ENCODE measurements at places on chromosomes 2 and 18. TPM values are rescaled to one million over a fixed set of nuclear protein-coding genes. Genes with fewer than 3 reads are reported as not detected.

POTEF gene
- polyA plus RNA-seq: not detected

DNA sequence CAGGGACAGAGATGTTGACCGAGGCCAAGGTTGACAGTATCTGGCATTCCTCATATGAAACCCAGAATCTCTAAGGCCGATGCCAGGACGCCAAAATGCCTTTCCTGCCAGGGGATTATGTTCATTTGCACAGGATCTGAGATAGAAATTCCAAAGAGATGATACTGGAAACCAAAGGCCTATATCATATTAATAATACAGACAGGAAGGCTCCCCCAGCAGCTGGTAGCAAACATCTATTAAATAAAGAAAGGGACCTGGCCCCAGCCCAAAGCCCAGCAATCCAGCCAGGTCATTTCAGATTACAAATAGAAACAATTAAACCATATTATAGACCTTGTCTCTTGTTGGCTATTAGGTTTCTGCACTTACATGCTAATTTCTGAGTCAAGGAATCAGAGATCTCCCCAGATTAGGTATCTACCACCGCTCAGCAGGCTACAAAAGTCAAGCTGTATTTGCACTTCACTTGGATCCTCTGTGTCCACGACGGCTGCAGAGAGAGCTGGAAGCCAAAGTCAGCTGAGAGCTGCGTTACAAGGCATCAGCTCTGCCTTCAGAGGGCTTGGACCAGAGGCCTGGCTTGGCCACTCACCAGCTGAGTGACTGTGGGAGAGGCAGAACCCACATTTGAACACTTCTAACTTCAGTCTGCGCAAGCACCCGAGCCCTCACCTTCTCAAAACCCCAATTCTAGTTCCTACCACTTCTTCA, 269.3 kb upstream of the SIX2 start:
- no peak for DNase-seq

POTEJ gene
- not detected for polyA plus RNA-seq

SP140L gene
- polyA plus RNA-seq: 25.9 TPM

KCNG2 gene
- not detected for polyA plus RNA-seq

DNA sequence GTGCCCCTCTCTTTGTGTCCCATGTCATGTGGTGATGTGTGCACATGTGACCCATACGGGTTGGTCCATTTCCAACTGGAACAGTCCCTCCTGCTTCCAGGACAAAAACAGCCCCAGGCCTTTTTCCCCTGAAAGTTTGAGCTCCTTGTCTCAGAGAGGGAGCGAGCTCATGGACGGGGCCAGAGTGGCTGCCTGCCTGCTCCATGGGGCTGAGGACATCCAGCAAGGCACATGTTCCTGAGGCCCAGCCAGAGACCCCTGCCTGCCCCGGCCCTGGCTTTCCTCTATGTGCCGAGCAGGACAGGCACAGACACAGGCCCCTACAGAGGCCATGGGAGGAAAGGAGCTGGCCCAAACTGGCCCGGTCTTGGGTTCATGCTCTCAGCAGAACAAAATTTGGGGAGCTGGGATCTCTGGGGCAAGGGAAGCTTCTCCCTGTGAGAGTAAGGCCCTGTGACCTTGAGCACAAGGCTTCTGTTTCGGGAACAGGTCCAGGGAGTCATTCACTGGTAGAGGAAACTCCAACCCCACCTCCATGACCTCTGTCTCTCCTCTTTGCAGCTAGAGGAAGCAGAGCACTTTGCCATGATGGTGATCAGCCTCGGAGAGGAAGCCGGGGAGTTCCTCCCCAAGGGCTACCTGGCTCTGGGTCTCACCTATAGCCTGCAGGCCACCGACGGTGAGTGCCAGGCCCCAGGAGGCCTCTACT, 105.8 kb upstream of the MCFD2 start:
- DNase-seq: no peak

- DNase-seq: no peak
These were observed 99.3 kb downstream of the CABLES1 start for GRCh38 chr18:23234619-23235018.

- DNase-seq: no peak
These were observed 75.6 kb upstream of the TACR1 start for GRCh38 chr2:75274936-75275335.

CASP8 gene
- polyA plus RNA-seq: 63.8 TPM

GLS gene
- polyA plus RNA-seq: 38.7 TPM

CCDC178 gene
- polyA plus RNA-seq: not detected

DNA sequence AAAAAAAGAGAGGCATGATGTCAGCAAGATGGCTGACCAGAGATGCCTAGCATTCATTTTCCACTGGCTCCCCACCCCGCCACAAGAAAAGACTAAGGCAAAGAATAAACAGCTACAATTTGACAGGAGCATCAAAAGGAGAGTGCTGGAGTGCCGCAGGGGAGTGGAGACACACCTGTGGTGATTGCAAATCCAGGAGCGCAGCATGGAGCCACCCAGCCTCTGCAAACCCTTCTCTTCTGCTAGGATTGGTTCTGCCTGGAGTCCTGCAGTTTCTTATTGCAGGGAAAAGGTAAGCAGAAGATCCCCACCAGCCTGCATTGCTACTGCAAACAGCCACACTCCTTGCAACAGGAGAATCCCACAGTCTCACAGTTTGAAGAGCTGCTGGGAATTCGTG, 26.1 kb downstream of the BOLL start:
- no peak for DNase-seq

- no peak for DNase-seq
These were observed 59.4 kb downstream of the LIMS1 start for GRCh38 chr2:108593547-108594098.

GRCh38 chr18:32698153-32698552, 74.7 kb downstream of the KLHL14 start:
- DNase-seq: no peak

SLC11A1 gene
- 1.4 TPM for polyA plus RNA-seq

ATP6V1B1 gene
- not detected for polyA plus RNA-seq

KYNU gene
- polyA plus RNA-seq: not detected

DNA sequence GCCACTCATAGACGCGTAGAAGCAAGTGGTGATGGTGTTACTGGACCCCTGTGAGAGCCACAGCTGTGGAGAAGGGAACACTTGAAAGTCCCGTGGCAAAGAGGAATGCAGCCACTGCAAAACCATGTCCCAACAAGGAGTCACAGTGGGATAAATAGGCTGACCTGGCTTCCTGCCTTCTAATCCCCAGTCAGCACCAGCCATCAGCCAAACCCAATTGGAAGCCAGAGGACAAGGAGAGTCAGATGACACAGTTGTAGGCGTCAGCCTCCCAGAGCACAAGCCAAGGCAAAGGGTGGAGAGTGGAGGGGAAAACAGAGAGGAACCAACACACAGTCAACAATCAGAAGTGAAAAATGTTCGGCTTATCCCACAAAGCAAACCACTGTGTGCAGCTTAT, 5.5 kb upstream of the CYBRD1 start:
- DNase-seq: no peak

DNA sequence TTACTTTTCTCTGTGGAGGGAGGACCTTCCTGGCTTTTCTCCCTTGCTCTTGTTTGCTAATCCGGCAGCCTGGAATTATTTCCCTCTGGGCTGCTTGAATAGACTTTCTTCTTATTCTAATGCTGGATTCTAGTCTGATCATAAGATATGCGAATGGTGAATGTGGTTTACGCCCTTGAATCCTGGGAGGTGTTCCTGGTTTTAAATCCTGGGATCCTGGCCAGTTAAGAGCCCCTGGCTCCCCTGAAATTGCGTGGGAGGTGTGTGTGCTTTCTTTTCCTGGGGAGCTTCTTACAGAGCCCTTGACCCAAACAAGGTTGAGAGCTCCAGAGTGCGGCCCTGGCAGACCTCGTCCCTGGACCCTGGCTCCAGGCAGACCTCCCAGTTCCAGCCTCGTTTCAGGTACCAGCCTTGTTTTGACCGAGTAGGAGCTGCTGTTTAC, 2.8 kb downstream of the SH3BP4 start:
- DNase-seq: no peak

BMP10 gene
- not detected for polyA plus RNA-seq

DNA sequence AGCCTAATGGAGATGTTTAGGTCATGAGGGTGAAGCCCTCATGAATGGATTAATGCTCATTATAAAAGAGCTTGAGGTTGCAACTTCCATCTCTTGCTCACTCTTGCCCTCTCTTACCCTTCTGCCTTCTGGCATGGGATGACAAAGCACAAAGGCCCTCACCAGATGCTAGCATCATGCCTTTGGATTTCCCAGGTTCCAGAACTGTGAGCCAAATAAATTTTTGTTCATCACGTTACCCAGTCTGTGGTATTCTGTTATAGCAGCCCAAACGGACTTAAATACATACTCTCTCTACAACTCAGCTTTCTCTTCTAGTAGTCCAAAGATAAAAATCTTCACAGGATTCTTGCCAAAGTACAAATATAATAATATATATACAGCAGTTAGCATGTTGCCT, 75.8 kb downstream of the LNPK start:
- DNase-seq: no peak

All from CD4-positive, CD25-positive, alpha-beta regulatory T cell (primary cell).